ENCODE measurements at places on chromosomes 1 and 21.

GRCh38 chr1:58768191-58768731, 15.6 kb downstream of the JUN start:
- DNase-seq, result peak; percentile 52

DNA sequence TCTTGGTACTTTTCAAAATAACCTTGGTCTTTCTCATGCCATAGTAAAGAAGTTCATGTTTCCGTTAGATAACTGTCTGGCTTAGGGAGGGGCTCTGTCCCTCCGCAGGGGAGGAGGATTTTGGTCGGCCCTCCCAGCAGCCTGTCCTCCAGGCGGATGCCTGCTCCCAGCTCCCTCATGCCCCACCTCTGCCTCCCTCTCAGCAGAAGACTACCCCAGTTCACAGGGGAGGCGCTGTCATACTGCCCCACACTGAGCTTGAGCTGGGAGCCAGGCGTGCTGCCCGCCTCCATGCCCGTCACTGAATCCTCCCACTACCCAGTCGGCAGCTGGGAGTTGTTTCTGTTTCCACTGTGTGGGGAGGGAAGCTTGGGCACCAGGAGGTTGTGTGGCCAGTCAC, 127.3 kb downstream of the CAMTA1 start:
- DNase-seq, result no peak

DNA sequence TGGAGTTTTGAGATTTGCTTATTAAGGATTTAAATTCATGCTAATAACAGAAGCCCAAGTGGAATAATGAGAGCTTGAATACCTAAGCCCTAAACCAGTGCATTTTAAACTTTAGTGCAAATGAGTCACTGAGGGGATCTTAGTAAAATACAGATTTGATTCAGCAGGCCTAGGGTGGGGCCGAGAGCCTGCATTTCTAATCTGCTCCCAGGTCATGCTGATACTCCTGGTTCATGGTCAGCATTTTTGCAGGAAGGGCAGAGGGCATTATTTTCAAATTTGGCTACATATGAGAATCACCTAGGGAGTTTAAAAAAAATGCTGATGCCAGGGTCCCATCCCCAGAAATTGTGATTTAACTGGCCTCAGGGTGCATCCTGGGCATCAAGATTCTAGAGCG, 39.3 kb downstream of the DNTTIP2 start:
- no peak for DNase-seq

GRCh38 chr1:224266915-224267856, 62.8 kb downstream of the NVL start:
- DNase-seq, result no peak

DNA sequence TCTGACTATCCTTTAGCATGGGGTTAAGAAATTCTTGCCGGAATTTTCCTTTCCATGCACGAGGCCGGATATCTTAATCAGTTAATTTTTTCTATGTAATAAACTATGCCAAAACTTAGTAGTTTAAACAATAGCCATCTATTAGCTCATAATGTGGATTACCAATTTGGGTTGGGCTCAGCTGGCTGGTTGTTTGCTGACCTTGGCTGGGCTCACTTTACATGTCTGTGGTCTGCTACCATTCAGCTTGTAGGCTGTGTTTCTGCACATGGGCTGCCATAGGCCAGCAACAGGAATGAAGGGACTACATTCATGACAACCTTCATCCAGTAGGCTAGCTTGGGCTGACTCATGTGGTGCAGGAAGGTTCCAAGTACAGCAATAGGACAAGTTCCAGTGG, 56.0 kb upstream of the NTPCR start:
- DNase-seq, result no peak

- peak; percentile 76 for DNase-seq
Observed at GRCh38 chr1:150464422-150464826, 22.8 kb upstream of the TARS2 start.

DNA sequence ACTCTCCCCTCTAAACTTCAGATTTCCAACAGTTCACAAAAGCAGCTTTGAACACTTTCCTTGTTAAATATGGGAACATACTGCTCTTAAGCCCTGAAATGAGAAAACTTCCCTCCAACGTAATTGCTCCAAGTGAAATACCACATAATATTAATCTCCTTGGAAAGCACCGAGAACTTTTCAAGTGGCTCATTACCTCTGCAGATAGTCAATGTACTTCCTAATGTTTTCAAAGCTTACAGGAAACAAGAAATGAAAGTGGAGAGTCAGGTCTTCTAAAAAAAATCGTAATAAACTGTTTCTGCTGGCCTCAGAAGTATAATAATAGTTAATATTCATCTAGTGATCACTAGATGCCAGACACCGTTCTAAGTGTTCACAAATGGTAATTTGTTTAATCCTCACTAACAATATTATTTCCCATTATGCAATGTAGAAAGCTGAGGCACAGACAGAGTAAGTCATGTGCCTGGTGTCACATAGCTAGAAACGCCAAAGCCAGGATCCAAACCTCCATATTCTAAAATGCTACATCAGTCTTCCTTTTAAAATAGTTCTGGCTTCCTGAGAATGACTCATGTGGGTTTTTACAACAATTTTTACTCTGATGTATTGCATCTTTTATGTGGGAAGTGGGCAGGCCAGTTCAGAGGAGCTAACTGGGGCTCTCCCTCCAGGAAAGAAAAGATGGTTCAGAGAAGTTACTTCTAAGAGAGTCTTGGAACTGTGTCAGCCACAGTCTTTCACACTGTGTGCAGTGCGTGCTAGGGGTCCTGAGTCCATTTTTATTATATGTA, 177.2 kb downstream of the PLPPR4 start:
- DNase-seq, result peak; percentile 51

Measured in choroid plexus epithelial cell (primary cell).